ENCODE measurements at places on chromosomes 1 and 21. TPM values are rescaled to one million over a fixed set of nuclear protein-coding genes. Genes with fewer than 3 reads are reported as not detected.

GRCh38 chr1:220655509-220655908 lies 34.7 kb upstream of the C1orf115 start:
- DNase-seq = no peak
- no peaks in the 10 kb centered on the region for H3K36me3 ChIP-seq
- H3K27ac ChIP-seq = no peak overlapping the region
- no peaks in the 10 kb centered on the region for H3K27me3 ChIP-seq
- H3K4me1 ChIP-seq = no peaks in the 10 kb centered on the region

GRCh38 chr21:42016364-42016985 lies 6.3 kb upstream of the ZBTB21 start:
- no peak overlapping the region for H3K27ac ChIP-seq
- no peaks in the 10 kb centered on the region for H3K4me1 ChIP-seq
- DNase-seq = no peak

- H3K27ac ChIP-seq = no peak overlapping the region
- no peaks in the 10 kb centered on the region for H3K27me3 ChIP-seq
- no peak overlapping the region for H3K4me3 ChIP-seq
- no peaks in the 10 kb centered on the region for H3K4me1 ChIP-seq
- no peak for DNase-seq
- H3K36me3 ChIP-seq = no peaks in the 10 kb centered on the region
These were observed 118.8 kb downstream of the PTBP2 start for GRCh38 chr1:96840396-96840795.

GRCh38 chr1:174626031-174627025 lies 178.6 kb downstream of the GPR52 start:
- no peaks in the 10 kb centered on the region for H3K36me3 ChIP-seq
- no peak overlapping the region for H3K27ac ChIP-seq
- no peaks in the 10 kb centered on the region for H3K27me3 ChIP-seq
- no peak for DNase-seq

The KCNJ15 gene
- 1.2 TPM for total RNA-seq

GRCh38 chr1:154179946-154180687 lies 11.8 kb downstream of the TPM3 start:
- DNase-seq = no peak
- peak overlapping the region; percentile 84 for H3K27ac ChIP-seq
- no peak overlapping the region for H3K4me3 ChIP-seq
- no peaks in the 10 kb centered on the region for H3K27me3 ChIP-seq
- H3K36me3 ChIP-seq = no peaks in the 10 kb centered on the region
- H3K4me1 ChIP-seq = peaks cover 69% of the 10 kb centered on the region

GRCh38 chr1:235923466-235924021 lies 56.8 kb upstream of the LYST start:
- peaks cover 33% of the 10 kb centered on the region for H3K4me1 ChIP-seq
- no peaks in the 10 kb centered on the region for H3K36me3 ChIP-seq
- no peaks in the 10 kb centered on the region for H3K27me3 ChIP-seq
- no peak overlapping the region for H3K27ac ChIP-seq
- H3K4me3 ChIP-seq = no peak overlapping the region
- no peak for DNase-seq

The CYP4A11 gene
- total RNA-seq = 507 TPM

DNA sequence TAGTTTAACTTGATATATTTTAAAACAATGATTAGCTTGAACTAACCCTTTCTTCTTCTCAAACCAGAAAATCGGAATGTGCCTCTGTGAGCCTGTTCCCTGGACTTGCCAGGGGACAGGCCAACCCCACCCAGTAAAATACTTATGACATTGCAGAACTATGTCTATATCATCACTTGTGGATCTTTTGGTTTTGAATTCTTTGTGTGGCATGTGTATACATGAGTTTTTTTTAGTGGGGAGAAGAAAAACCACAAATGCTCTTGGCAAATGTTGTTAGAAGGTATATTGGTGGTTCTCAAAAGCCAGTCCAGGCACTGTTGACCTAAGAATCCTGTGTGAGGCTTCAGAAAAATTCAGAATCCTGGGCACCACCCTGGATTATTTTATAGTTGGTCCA lies 347.4 kb downstream of the SIPA1L2 start:
- H3K4me3 ChIP-seq = no peak overlapping the region
- H3K27ac ChIP-seq = no peak overlapping the region
- no peaks in the 10 kb centered on the region for H3K36me3 ChIP-seq
- DNase-seq = no peak

GRCh38 chr1:197320991-197321531 lies 53.0 kb downstream of the CRB1 start:
- H3K27me3 ChIP-seq = no peaks in the 10 kb centered on the region
- H3K27ac ChIP-seq = no peak overlapping the region
- DNase-seq = no peak
- H3K4me1 ChIP-seq = no peaks in the 10 kb centered on the region

- H3K4me3 ChIP-seq = no peak overlapping the region
- H3K4me1 ChIP-seq = no peaks in the 10 kb centered on the region
- no peak for DNase-seq
- H3K27me3 ChIP-seq = no peaks in the 10 kb centered on the region
These were observed 135.4 kb downstream of the DMRTB1 start for GRCh38 chr1:53594391-53595180.

GRCh38 chr1:2358072-2358471 lies 33.3 kb downstream of the MORN1 start:
- H3K4me3 ChIP-seq = no peak overlapping the region
- H3K27me3 ChIP-seq = no peaks in the 10 kb centered on the region
- H3K4me1 ChIP-seq = no peaks in the 10 kb centered on the region
- no peaks in the 10 kb centered on the region for H3K36me3 ChIP-seq

The NBPF10 gene
- 1.8 TPM for total RNA-seq

The CCDC181 gene
- total RNA-seq = not detected

GRCh38 chr1:11057477-11057876 lies 2.3 kb downstream of the SRM start:
- DNase-seq = no peak
- H3K36me3 ChIP-seq = no peaks in the 10 kb centered on the region
- no peaks in the 10 kb centered on the region for H3K27me3 ChIP-seq
- H3K4me1 ChIP-seq = no peaks in the 10 kb centered on the region
- no peak overlapping the region for H3K27ac ChIP-seq

- H3K4me1 ChIP-seq = no peaks in the 10 kb centered on the region
- no peak for DNase-seq
- no peak overlapping the region for H3K4me3 ChIP-seq
- no peaks in the 10 kb centered on the region for H3K36me3 ChIP-seq
- H3K27ac ChIP-seq = no peak overlapping the region
- H3K27me3 ChIP-seq = no peaks in the 10 kb centered on the region
These were observed 82.0 kb downstream of the TGFBR3 start for GRCh38 chr1:91803847-91804545.

DNA sequence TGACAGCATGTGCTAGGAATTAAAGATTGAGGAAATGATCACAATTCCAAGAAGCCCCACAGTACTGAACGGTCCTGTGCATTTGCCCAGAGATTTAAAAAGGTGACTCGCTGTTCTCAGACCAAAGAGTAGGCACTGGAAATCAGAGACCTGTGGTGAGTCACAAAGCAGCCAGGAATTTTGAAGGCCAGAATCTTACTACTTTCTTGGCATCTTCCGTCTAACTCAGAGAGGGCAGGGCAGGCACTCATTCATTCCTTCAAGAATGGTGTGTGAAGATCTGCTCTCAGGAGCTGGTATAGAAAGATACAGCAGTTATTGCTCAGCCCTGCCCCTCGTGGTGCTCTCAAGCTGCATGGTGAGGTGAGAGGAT lies 57.9 kb downstream of the BRINP2 start:
- no peak overlapping the region for H3K4me3 ChIP-seq
- DNase-seq = no peak

GRCh38 chr1:227453631-227454355 lies 109.6 kb upstream of the ZNF678 start:
- no peak for DNase-seq
- H3K4me3 ChIP-seq = no peak overlapping the region
- H3K36me3 ChIP-seq = no peaks in the 10 kb centered on the region
- no peak overlapping the region for H3K27ac ChIP-seq
- H3K27me3 ChIP-seq = no peaks in the 10 kb centered on the region

GRCh38 chr1:220335668-220336067 lies 63.4 kb upstream of the RAB3GAP2 start:
- H3K36me3 ChIP-seq = no peaks in the 10 kb centered on the region
- H3K27ac ChIP-seq = no peak overlapping the region

All from right lobe of liver (tissue), 6 donors.